ENCODE measurements at places on chromosomes 7 and 10.

GRCh38 chr7:92758796-92759431, 77.5 kb downstream of the CDK6 start:
- no peak for DNase-seq

GRCh38 chr10:30052062-30052461, 7.3 kb downstream of the JCAD start:
- DNase-seq, result no peak

GRCh38 chr10:60979667-60980104, 35.7 kb upstream of the RHOBTB1 start:
- no peak for DNase-seq

DNA sequence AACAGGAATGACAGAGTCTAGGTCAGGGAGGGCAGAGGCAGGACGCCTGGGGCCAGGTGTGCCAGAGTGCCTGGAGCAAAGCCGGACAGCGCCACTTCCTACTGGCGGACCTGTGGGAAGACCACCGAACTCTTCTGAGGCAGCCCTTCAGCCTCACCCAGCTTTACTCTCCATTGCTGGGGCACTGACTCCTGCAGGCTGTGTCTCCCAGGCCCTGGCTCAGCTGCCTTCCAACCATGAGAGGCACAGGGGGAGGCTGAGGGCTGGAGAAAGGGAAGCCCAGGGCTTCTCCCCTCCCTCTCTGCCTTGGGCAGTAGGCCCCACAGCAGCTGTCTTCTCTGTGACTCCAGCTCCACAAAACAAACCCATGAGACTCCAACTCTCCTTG, 139.6 kb upstream of the UNC5B start:
- DNase-seq, result no peak

GRCh38 chr10:110841767-110842267, 29.9 kb upstream of the PDCD4 start:
- DNase-seq, result no peak

DNA sequence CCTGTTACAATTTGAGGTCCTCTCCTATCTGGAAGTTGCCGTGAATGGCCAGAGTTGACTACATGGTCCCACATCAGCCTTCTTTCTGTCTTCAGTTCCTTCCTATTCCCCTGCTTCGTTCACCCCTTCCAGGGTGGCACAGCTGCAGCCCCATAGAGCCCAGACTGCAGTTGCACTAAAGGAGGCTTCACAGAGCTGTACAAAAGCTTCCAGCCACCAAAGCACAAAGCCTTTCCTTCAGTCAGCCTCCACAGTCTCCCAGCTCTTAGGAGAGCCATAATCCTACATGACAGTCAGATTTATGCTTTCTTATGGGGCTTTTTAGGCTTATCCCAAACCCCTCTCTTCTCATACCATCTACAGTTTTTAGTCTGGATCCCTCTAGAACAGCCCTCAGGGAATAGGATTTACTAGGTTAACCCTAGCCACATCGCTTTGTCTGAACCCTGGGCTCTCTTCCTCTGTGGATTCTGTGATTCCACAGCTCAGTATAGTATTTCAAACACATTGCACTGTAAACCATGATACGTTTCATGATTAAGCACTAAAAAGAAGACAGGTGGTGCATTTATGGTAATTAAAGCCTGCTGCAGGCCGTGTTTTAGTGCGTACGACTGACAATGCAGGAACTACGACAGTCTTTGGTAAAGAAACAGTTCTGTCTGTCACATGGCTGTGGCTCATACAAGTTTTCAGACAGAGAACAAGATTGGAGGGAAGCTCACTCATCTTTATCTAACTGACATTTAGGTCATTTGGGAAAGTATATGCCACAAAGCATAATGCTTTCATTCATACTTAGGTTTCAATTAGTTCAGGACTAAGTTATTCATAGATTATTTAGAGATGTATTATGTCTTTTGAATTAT, 208.3 kb upstream of the KMT2E start:
- DNase-seq, result no peak

- DNase-seq, result no peak
Observed at GRCh38 chr7:88450874-88451273, 144.2 kb upstream of the STEAP4 start.

- DNase-seq, result no peak
Observed at GRCh38 chr7:129228633-129229032, 3.8 kb downstream of the AHCYL2 start.

All from retinal pigment epithelial cell (primary cell).